ENCODE measurements at places on chromosomes 6 and 20.

GRCh38 chr20:1870792-1871550 lies 24.2 kb upstream of the SIRPA start:
- no peak for DNase-seq

GRCh38 chr6:53741034-53741823 lies 53.6 kb upstream of the LRRC1 start:
- DNase-seq = peak; percentile 18

DNA sequence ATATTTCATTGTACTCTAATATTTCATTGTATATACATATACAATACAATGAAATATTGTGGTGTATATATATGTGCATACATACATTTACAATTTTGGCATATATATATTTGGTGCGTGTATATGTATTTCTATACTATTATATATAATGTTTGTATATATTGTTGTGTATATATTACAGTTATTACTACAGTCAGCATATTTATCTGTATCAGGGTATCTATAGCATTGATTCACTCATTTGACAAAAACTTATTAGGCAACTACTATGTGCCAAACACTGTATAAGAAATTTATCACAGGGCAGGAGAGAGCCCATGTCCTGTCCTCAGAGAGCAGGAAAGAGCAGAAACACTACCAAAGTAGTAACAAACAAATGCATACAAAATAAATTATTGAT lies 910.6 kb downstream of the QKI start:
- DNase-seq = no peak

GRCh38 chr6:159259441-159260125 lies 90.4 kb downstream of the FNDC1 start:
- no peak for DNase-seq

- no peak for DNase-seq
Observed at GRCh38 chr20:1472556-1473245, 6.1 kb upstream of the NSFL1C start.

DNA sequence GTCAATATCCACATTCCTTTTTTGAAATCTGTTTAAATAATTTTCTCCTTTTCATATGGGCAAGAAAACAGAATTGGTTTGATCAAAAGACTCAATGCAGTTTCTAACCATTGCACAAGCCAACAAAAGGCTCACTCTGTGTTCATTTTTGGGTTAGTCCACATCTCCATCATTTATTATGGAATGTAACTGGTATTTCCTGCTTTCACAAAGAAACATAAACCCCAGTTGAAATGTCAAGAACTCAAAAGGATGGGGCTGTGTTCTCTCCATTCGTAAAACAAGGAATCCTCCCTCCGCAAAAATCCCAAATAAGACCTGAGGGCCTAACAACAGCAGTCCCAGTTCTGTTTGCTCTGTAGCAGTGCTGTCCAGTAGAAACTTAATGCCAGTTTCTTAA lies 420.9 kb downstream of the GJA1 start:
- DNase-seq = no peak

- no peak for DNase-seq
Observed at GRCh38 chr6:46502486-46503119, 11.4 kb upstream of the RCAN2 start.

- no peak for DNase-seq
Observed at GRCh38 chr6:143234734-143235133, 174.0 kb downstream of the AIG1 start.

DNA sequence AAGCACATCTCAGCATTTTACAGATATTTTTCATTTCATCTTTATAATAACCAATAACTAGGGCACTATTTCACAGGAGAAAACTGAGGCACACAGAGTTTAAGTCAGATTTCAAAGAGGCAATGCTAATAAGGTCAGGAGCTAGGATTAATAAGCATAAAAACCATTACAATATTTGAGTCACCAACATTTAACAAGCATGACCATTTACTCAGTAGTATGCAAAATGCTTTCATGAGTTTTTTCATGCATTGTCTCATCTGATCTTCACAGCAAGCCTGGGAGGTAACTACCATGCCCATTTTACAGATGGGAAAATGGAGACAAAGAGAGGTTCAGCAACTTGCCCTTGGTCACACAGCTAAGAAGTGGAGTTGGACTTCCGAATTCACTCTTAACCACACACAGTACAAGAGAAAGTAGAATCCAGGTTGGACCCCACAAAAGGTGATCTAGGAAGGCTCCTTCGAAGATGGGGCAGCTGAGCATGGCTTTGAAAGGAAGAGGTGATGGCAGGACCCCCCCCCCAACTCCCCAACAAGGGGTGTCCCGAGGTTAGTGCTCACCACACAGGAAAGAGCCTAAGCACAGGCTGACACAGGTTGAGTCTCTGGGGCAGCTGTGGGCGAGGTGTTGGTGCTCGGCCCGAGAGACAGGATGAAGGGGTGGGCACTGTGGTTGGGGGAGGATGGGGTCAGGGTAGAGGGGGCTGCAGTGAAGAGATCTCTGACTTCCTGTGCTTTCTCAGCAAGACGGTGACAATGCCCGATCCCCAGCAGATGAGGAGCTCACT lies 108.8 kb downstream of the PREX1 start:
- no peak for DNase-seq

GRCh38 chr6:2450546-2450945 lies 205.1 kb upstream of the GMDS start:
- no peak for DNase-seq

DNA sequence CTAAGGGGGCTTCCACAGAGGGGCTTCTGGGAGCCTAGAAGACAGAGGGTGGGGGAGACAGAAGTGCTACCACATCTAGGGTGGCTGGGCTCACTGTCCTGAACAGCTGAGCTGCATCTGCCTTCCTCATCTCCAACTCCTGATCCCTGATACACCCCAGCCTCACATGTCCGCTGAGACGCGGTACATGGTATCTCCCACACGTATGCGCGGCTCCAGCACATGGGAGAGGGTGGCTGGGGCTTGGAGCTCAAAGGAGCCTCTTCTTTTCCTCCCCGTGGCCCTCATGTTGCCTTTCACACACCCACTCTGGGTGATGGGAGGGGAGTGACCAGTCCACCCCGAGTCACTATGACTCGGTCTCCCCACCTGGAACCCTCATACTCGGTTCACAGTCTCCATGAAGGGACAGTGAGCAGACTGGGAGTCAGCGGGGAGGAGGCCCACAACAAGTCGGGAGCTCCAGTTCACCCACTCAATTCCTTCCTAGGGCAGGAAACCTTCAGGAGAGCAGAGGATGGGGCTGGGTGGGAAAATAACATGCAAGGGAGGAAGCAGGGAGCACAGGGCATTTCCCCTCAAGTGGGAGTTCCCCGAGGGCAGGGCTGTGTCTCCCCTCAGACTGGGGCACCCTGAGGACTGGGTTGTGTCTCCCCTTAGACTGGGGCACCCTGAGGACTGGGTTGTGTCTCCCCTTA lies 61.7 kb downstream of the MRPL14 start:
- no peak for DNase-seq

DNA sequence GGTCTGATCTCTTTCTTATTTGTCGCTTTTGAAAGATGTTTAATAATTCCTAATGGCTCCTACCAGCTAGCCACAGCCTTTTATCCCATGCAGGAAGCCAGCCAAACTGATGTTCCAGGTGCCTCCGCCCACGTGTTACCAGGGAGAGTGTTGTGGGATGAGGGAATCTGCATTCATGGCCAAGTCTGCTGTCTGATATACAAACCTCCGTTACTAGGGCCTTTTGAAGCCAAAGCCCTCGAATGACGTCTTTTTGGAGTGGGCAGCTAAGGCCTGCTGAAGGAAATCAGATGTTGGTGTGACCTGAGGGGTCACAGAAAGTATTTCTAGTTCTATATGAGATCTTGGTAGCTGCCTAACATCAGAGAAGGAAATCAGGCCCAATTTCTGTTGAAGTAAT lies 21.3 kb downstream of the STK35 start:
- DNase-seq = no peak

GRCh38 chr20:4961746-4962145 lies 39.6 kb downstream of the SLC23A2 start:
- DNase-seq = no peak

DNA sequence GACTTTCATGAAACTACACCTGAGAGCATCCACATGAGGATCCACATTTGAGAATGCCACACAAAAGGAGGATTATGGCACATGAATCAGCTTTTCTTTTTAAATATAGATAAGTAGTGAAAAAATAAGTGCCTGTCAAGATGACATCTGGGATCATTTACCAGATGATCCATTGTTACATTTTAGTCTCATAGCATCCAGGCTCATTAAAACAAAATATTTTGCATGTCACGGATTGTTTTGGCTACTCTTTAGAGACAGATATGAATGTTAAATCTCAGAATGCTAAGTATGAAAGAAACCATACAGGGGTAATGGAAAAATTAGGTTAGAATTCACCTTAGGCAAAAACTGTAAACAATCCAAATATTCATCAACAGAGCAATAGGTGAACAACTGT lies 66.7 kb downstream of the MYO6 start:
- no peak for DNase-seq

GRCh38 chr20:5688431-5688972 lies 61.7 kb upstream of the SHLD1 start:
- no peak for DNase-seq

DNA sequence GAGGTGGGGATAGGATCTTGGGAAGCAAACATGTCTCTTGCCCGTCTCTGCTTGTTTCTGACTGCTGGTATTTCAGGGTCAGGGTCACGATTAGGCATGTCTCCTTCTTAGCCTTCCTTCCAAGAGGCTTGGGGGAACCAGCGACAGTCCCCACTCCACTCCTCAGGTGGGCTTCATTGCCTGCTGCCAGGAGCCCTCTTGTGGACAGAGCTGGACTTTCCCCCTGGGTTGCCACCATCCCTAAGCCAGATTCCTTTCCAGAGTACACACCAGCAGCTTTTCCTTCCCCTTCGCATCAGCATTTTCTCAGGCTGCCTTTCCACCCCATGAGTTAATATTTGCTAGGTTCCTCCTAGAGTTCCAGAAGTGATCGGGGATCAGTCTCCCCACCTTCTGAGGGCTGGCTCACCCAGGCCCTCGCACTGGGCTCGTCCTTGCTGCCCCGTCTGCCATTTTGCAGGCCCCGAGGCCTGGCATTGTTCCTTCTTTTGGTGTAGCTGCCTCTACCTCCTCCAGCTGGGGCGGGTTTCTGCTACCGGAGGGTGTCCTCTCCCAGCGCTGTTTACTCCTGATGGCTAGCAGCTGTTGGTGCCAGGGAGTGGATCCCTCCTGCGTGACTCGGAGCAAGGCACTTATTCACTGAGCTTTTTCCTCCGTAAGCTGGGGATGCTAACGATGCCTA lies 8.8 kb upstream of the C20orf144 start:
- DNase-seq = peak; percentile 82

DNA sequence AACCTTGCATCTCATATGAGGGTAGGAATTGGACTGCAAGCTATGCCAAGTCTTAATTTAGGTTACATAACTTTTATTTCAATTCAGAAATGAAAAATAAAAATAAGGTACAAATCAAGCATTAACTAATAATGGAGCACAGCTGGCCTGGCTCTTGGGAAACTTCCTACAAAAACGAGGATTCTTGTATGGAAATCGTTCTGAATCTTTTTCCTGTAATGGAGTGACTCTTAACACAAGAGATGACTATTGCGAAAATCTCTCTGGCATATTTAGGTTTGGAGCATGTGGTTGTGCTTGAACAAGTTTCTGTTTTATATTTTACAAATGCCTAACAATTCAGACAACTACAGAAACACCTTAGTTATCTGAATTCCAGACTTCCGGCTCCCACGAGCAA lies 34.0 kb upstream of the PI16 start:
- DNase-seq = no peak

DNA sequence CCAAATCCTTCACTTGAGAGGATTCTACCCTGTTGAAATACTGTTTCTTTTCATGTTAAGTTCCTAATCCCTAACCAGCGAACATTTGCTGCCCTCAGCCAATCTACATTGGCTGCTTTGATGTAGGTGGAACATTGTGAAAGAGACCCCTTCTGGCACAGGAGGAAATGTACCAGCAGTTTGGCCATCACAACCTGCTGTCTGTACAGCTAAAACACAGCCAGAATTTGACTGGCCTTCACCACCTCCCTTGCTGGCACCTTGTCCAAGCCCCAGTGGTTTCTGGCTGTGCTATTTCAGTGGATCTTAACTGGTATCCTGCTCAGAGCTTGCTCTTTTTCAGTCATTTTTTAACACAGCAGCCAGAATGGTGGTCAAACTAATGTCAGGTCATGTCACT lies 202.1 kb upstream of the EPHA7 start:
- DNase-seq = no peak

DNA sequence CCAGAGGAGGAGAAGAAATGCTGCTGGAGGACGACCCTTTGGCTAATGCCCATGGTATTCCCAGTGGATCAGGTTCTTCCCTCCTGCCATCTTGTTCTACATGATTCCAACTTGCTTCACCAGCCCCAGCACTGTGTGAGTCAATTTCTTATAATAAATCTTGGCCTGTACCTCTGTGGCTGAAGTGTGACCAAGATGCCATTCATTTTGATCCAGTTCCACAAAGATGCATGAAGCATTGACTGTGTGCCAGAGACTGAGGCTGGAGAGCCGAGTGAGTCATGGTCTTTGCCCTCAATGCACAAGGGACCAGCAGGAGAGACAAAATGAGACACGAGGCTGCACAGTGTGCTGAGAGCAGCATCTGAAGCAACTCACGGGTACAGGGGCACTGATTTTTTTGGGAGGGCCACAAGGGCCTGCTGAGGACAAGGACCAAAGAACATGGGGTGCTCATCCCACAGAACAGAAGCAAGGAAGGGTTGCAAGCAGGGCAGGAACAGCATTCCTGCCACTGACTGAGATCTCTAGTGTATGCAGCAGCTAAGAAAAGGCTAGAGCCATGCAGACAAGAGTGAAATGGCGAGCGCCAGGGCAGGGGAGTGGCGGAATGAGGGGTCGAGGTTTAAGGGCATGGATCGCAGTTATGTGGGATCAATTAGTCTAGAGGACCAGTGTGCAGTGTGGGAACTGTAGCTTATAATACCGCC lies 207.0 kb downstream of the THBS2 start:
- DNase-seq = no peak

GRCh38 chr6:107715550-107716321 lies 108.4 kb downstream of the SCML4 start:
- DNase-seq = no peak

GRCh38 chr6:52394251-52394666 lies 25.9 kb upstream of the EFHC1 start:
- no peak for DNase-seq

DNA sequence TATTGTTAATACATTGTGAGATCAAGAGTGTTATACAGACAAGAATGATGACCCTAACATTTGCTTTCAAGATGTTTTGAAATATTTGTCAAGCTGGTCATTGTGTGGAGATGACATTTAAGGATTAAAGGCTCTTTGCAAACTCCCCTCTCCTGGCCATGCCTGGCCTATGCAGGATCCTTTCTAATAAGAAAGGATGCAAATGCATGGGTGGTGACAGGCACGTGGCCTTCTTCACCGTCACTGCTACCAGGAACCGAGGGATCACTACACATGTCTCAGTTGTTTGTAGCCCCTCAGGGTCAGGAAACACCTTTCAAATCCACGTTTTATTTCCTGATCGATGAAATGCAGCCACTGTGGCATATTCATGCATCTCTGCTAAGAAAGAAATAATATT lies 419.7 kb downstream of the PRKN start:
- DNase-seq = no peak

DNA sequence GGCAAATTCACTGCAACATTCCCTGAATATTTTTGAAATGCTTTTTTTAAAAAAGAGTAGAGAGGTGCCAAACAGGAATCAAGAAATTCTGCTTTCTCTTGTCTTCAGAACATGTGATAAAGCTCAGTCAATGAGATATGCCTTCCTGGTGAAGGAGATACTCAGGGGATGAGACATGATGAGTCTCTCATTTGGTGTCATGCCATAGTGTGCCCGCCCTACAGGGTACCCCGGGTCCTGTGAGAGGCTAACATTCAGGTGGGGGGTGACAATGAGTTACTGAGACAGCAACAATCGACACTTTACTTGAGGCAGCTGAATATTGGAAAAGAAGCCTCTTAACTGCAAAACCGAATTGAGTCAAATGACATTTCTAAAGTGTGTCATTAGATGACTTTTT lies 6.7 kb downstream of the CCR6 start:
- DNase-seq = no peak
